KG1 (cell line): ENCODE measurements at places on chromosomes 7 and 10.

DNA sequence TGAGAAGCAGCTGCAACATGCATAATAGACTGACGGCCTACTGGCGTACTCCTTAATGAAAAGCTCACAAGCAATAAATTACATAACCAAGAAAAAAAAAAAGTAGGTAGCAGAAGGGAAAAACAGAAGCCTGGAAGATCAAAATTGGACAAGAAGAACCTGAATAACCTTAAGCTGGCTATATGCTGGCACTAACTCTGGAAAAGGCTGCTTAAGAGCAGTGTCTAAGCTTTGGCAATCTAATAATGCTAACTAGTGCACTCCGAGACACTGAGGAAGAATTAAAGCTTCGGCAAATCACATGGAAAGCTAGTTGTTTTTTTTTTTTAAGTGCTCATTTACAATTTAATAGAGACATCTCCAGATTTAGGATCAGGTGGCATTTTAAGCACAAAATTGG lies 441.9 kb downstream of the PARD3 start:
- no peak for DNase-seq

DNA sequence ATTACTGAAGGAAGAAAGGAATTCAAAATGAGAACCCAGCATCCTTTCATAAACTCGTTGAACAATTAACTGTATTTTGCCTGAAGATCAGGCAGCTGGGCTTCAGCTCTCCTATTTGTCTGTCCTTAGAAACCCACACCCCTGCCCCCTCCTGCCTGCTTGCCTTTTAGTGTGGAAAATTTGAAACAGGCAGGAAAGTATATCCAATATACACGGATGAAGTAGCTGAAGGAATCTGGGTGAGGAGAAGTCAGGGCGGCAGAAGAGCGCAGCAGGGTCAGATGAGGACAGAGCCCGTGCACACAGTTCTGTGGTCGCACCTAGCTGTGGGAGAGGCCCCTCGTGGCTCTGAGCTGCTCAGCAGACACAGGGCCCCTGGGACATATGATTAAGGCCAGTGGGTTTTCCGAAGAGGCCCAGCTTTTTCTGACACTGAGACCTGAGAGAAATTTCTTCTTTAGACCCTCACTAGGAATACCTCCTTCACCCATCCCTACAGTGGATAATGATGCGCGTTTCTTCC lies 87.9 kb downstream of the ACTR3B start:
- no peak for DNase-seq

DNA sequence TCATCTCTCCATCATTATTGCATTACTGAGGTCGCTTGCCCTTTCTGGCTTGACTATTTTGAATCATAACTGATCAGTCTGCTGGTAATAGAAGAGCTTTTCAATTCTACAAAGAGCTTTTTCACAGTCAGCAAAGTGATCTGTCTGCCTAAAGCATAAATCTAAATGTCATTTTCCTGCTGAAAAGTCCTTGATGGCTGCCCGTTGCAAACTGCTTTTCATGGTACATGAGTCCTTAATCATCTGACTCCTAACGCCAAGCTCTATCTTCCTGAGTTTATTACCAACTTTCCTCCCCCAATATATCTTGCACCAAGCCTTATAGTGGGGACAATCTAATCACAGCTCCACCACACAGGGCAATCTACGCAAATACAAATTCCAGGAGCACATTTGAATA lies 39.8 kb downstream of the THSD7A start:
- no peak for DNase-seq

DNA sequence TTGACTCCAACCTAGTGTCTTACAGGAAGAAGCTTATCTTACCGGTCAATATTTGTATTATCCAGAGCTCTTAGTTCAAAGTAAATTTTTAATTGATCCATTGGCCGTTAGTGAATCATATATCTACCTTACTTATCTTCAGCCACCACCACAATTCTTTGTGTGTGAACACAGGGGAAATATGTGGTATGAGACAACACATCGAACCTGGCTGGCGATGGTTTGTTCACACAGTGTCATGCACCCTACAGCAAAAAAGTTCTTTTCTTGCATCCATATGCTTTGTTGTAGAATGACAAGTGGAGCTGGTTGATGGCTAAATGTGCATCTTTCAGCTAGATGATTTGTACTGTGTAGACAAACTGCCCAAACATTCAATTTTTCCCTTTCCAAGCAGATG lies 65.8 kb downstream of the ARID5B start:
- no peak for DNase-seq

DNA sequence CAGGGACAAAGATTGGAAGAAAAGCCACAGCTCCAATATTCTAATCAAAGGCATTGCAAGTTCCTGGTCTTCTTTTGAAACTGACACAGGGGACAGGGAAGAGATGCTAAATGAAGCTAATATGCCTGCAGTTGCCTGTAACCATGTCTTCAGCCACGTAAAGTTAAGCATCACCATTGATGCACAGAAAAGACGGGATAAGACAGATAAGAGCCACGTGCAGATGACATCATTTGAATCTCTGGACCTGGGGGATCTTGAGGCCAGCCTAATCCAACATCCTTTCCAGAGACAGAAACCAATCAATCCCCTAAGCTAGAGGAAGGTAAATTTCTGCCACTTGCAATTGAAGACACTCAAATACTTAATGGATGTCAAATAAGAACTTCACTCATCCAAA lies 93.4 kb downstream of the PIP4K2A start:
- DNase-seq: no peak
